HT-29 (cell line): ENCODE measurements at places on chromosomes 7 and 10.

DNA sequence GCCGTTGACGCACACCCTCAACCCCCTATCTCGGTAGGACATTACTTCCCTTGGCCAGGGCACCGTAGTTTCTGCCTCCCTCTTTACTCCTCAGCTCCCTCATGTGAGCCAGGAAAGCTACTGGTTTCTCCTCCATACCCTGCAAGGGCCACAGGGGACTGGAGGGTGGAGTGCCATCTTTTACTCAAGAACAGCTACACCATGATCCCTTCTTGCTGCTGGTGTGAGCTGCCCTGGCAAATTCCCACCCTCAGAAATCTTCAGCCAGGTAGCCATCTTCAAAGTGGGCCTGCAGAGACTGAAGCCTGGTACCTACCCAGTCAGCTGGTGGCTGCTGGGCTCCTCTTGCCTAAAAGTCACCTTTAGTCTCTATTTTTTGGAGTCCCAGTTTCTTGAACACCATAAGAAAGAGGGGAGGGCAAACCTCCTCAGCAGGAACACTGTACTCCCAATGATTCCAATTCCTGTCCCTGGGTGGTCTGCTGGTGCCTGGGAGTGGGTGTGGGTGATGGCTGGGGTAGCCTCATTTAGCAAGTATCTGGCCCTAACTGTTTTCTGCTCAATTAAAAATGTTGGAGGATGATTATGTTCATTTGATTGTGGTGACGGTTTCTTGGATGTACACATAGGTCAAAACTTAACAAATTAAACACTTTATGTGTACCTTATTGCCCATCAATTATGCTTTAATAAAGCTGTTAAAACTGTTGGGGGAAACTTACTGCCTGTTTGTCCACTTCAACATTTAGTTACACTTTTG, 105.0 kb upstream of the NPY start:
- no peak for DNase-seq

DNA sequence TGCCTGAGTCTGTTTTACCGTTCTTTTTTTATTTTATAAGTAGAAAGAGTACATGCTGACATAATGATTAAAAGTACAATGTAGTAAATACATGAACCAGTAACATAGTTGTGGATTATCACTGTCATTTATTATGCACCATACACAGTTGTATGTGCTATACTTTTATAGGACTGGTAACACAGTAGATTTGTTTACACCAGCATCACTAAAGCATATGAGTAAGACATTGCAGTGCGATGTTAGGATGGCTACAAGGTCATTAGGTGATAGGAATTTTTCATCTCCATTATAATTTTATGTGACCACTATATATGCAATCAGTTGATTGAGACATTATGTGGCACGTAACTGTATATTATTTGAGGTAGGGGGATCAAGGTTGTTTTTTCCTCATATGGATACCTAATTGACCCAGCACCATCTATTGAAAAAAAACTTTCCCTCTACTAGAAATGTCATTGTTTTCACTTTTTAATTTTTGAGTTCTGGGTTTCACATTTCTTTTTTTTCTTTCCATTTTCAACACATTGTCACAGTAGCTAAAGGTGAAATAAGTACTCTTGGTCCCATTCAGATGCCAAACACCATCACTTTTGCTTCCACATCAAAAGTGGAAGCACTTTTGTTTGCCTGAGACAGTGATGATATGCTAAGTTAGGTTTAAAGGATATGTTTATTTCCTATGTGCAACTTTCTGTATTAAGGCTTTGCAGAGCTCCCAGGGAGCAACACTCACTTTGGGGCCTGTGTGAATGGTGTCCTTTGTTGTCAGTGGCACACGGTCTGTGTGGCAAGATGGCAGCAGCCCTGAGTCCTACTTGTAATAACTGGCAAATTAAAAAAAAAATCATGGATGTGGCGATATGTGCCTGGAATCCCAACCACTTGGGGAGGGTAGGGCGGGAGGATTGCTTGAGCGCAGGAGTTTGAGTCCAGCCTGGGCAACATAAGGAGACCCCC, 17.1 kb downstream of the UBE2D1 start:
- no peak for DNase-seq

DNA sequence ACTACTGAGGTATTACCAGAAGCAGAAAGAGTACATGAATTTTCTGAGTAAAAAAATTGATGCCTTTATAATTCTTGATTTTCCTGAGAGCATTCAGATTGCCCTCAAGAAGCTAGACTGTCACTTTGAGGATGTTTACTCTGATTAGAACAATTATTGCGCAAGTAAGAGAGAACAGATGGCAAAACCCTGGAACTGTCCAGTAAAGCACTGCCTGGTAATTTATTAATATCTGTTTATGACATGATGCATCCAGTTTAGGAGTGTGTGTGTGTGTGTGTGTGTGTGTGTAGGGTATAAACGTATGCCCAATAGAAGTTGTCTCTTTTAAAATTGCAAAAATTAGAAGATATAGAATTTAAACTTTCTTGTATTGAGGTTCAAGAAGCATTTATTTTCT, 379.7 kb downstream of the PHTF2 start:
- no peak for DNase-seq

- DNase-seq = no peak
These were observed 50.8 kb downstream of the CNOT4 start for GRCh38 chr7:135459076-135459475.

GRCh38 chr7:17150018-17150417, 148.4 kb upstream of the AHR start:
- no peak for DNase-seq

- DNase-seq = no peak
These were observed 28.0 kb downstream of the GSAP start for GRCh38 chr7:77388055-77388641.

GRCh38 chr10:91227576-91227975, 7.1 kb downstream of the PCGF5 start:
- no peak for DNase-seq

DNA sequence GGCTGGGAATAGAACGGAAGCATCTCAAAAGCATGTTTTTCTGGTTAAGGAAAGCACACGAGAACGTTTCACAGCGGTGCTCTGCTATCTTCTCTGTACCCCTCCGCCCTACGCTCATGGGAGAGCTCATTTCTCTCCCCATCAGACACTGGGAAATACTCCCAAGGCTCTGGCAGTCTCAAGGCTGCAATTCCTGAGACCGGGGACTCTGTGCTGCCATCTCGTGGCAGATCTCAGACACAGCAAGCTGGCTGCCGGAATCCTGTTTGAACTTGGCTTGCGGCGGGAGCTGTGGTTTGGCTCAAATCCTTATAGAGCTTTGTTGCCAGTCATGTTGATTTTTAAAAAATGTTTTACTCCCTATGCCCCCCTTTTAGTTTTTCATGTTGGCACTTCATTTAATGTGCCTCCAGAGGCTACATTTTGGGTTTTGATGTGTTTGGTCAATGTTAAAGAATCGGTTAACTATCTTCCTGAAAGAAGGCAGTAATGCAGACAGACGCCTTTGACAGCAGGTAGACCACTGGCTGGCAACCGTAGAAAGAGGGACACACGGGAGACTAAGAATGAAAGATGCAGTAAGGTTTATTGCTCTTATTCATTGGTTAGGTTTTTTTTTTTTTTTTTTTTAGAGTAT, 27.6 kb downstream of the BMPER start:
- peak; percentile 93 for DNase-seq

DNA sequence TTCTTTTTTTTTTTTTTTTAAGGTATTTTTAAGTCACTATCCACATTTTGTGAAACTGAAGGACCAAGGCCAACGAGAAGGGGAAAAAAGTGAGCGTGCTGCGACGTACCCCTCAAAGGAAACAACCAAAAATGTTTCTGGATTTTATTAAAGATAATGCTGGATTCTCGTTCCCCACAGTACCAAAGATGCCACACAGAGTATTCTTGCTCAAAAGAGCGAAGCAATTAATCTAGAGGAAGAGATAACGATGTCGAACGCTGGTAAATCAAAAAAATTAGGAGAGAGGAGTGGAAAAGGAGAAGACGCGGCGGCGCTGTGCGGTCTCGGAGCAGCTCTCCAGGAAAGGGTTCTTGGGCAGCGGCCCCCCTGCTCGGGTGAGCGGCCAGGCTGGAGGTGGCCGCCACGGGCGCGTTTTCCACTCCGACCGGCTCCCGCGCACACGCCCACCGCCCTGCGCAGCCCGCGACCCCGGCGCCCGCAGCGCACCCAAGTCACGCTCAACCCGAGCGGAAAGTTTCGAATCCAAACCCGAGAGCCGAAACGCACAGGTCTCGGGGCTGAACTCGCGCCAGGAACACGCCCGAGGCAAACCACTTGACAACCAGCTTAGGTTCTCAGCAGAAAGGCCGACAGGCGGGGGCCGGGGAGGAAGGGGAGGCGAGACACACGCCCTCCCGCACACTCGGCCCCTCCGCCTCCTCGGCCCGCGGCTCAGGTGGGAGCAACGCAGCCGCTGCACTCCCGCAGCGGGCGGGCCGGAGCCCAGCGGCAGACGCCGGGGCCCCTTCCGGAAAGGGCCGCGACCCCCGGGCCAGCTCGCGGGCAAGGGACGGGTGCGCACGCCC, 989 bp downstream of the SRPK2 start:
- DNase-seq = peak; percentile 40

GRCh38 chr10:113410618-113411017, 142.2 kb upstream of the HABP2 start:
- DNase-seq = no peak

DNA sequence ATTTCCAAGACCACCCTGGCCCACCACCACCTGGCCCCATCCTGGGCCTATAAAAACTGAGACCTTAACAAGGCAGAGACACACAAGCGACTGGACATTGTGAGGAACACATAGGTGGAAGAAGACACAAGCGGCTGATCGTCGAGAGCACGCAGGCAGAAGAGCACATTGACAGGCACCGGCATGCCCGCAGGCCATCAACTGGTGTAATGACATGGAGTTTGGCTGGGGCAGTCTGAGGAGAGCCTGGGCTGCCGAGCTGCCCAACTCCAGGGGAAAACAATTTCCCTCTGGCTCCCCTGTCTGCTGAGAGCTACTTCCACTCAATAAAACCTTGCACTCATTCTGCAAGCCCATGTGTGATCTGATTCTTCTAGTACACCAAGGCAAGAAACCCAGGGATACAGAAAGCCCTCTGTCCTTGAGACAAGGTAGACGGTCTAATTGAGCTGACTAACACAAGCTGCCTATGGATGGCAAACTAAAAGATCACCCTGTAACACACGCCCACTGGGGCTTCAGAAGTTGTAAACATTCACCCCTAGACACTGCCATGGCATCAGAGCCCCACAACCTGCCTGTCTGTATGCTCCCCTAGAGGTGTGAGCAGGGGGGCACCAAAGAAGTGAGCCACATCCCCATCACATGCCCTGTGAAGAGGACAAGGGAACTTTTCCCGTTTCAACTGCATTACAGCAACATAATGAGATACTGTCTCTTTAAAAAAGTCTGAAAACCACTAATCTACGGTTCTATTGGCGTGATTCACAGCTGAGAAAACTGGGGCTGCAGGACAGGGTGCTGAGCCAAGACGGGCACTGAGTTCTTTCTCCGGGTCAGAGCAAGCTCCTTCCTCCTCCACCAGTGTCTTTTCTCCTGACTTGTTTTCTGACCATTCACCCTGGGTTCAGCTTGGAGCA, 18.5 kb upstream of the TNS3 start:
- DNase-seq = peak; percentile 50

GRCh38 chr10:34280599-34281374, 534.3 kb downstream of the PARD3 start:
- DNase-seq = no peak

- DNase-seq = no peak
These were observed 97.9 kb downstream of the TSPAN12 start for GRCh38 chr7:120760050-120760449.

DNA sequence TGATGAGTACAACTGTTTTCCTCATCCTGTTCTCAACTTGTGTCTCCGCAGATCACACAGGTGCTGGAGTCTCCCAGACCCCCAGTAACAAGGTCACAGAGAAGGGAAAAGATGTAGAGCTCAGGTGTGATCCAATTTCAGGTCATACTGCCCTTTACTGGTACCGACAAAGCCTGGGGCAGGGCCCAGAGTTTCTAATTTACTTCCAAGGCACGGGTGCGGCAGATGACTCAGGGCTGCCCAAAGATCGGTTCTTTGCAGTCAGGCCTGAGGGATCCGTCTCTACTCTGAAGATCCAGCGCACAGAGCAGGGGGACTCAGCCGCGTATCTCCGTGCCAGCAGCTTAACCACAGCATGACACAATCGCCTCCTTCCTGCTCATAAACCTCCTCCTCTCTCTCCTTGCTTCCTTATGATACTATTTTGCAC, 126.7 kb upstream of the PRSS58 start:
- DNase-seq = no peak

DNA sequence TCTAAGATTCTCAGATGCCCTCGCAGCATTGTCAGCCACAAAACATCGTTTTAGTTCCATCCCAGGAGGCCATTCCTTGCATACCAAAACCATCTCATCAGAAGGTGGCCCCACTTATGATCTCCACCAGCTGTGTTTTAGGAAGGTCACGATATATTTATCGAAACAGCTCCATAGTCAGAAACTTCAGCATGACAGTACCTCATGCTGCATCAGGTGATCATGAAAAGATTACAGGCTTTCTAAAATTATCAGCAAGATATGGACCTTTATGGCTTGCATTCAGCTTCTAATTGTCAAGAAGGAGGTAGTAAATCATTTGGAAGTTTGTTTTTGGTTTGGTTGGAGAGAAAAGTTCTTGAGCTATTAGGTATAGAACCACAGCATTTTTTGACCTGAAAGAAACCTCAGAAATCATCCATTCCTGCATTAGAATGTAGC, 20.0 kb downstream of the JAZF1 start:
- no peak for DNase-seq

DNA sequence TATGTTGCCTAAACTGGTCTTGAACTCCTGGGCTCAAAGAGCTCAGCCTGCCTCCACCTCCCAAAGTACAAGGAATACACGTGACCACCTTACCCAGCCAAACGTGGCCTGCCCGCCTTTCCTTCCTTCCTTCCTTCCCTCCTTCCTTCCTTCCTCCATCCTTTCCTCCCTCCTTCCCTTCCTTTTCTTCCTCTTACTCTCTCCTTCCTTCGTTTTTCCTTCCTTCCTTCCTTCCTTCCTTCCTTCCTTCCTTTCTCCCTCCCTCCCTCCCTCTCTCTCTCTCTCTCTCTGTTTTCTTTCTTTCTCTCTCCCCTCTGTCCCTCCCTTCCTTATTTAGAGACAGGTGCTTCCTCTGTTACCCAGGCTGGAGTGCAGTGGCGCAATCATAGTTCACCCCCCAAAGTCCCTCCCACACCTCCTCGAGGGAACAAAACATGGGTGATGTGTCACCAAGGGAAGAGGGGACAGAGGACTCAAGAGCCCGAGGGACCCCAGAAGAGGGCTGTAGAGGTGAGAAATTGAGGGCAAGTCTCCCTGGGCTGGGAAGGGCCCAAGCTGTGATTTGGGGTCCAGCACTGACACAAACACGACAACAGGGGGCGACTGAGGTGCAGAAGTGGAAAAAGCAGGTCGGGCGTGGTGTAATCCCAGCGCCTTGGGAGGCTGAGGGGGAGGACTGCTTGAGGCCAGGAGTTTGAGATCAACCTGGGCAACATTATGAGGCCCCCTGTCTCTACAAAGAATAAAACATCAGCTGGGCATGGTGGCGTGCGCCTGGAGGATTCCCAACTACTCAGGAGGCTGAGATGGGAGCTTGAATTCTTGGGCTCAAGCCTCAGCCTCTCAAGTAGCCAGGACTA, 28.1 kb downstream of the EPHB4 start:
- peak; percentile 80 for DNase-seq

- no peak for DNase-seq
These were observed 7.5 kb upstream of the KLF14 start for GRCh38 chr7:130741331-130741995.
